ENCODE measurements at places on chromosomes 7 and 10.

DNA sequence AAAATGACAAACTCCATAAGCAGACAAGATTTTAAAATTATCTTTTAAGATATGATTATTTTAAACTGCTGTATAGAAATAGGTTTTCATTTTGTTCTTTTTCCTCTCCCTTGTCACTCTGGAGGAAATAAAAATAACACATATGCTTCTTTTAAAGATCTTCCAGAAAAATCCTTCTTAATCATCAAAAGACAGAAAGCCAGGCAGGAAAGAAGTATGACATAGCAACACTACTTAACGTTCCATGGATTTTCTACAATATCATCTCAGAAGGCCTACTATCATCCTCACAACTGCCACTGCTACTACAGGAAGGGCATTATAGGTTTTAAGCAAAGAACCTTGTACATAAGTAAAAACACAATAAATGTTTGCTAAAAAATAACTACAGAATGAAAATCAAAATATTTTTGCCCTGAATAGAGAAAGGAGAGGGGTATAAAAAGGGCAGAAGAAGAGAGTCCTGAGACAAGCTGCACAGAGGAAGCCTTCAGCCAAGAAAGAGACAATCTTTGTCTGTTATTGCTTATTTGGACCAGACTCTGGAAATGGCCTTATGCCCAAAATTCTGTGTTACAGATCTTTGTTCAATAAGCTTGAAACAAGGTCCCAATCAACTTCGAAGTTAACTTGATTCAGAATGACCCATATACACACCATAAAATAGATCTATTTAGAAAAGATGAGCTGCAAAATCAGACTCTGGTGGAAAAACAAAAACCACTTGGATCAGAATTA lies 67.8 kb downstream of the ABI1 start:
- DNase-seq = no peak

DNA sequence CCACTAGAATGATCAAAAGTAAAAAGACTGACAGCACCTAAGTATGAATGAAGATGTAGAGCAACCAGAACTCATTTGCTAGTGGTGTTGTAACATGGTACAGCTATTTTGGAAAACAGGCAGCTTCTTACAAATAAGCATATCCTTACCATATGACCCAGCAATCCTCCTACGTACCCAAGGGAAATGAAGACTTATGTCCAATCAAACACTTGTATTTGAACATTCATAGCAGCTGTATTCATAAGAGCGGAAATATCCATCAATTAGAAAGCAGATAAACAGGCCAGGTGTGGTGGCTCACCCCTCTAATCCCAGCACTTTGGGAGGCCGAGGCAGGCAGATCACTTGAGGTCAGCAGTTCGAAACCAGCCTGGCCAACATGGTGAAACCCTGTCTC lies 53.0 kb downstream of the KLRG2 start:
- no peak for DNase-seq

DNA sequence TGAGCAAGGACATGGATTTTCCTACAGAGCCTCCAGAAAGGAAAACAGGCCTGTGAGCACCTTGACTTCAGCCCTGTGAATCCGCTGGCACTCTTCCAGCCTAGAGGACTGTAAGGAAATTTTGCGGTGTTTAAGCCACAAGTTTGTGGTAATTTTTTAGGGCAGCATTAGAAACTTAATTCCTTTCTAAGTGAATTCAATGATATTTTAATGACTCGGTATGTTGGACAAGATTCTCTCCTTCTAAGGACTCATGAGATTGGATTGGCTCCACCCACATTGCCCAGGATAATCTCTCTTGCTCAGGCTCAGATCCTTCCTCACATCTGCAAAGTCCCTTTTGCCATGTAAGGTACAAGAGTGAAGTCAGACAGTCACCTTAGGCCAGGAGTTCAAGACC lies 4.5 kb downstream of the LYZL2 start:
- no peak for DNase-seq

DNA sequence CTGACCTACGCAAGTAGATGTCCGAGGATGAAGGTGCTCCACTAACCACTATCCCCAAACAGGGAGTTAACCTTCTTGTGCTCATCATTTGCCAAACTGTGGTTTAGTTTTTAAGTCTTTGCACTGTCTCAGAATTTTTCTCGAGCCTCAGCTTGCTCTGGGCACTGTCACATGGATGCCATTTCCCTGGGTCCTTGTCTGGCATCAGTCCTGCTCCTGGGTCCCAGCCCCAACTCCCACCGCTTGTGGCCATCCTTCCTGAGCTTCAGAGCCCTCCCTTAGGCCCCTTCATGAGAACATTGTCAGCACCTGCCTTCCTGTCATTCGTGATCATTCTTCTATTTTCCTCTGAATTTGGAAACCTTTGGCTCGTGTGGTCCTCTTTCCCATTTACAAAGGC lies 33.8 kb downstream of the C10orf71 start:
- no peak for DNase-seq

GRCh38 chr10:126955934-126956711 lies 50.9 kb downstream of the DOCK1 start:
- no peak for DNase-seq

DNA sequence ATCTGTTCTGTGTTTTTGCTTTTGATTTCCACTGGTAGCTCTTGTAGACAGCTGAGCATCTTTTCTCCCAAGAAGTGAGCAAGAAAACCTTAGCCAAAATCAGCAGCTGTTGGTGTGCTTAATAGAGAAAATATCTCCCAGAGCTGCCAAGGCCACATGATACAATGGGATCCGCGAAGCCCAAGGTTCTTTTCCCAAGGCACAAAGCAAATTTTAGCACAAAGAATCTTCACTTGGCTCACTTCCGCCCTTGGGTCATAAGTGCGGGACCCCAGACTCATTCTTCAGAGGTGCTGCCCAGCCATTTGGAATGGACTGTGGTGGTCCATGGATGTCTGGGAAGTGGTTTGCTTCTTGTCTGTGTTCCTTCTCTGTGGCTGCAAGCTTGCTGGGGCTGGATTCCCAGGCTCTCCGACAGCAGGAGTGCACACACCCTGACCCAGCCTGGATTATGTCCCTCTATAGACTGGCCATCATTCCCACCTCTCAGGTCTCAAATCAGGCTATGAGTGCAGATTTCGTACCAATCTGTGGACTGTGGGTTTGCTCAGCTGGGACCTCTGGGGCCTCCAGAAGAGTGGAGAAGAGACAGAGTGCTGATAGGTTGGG lies 93.0 kb upstream of the TMEM72 start:
- DNase-seq = no peak
